ENCODE measurements at places on chromosomes 2 and 18.

GRCh38 chr2:60693551-60693950, 62.5 kb upstream of the PAPOLG start:
- no peak for DNase-seq

GRCh38 chr2:16716944-16717343, 51.3 kb upstream of the CYRIA start:
- no peak for DNase-seq

DNA sequence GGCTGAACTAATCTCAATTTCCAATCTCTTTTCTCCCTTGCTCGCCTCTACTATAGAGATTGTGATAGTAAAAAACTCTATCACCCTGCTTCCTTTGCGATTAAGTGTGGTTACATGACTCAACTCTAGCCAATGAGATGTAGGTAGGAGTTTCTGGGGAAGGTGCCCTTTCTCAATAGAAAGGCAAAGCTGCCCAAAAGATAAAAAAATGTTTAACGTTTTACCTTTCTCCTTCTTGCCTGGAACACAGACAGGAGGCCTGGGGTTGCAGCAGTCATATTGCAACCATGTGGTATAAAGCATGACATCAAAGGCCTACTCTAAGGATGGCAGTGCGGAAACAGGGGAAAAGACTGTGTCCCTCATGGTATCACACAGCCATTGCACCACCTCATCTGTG, 31.5 kb downstream of the TMEM37 start:
- no peak for DNase-seq

GRCh38 chr18:31192086-31192776, 29.6 kb upstream of the DSC1 start:
- no peak for DNase-seq

DNA sequence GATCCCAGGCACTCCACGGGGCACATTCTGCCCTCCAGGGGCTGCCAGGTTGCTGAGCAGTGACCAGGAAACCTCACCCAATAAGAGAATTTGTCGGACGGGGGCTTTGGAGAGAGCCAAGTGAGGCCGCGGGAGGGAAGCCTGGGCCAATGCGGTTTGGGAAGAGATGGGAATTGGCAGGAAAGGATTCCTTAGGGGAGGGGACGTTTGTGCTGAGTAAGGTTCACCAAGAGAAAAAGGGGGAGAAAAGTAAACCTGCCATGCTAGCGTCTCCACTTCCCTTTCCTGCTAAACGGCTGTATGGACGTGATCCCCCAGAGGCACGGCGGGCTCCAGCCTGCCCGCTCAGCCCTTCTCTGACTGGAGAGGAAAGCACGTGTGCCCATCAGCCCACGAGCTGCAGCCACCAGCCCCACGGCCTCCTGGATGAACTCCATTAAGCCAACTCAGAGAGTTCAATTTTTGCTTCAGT, 194.4 kb upstream of the ID2 start:
- no peak for DNase-seq

DNA sequence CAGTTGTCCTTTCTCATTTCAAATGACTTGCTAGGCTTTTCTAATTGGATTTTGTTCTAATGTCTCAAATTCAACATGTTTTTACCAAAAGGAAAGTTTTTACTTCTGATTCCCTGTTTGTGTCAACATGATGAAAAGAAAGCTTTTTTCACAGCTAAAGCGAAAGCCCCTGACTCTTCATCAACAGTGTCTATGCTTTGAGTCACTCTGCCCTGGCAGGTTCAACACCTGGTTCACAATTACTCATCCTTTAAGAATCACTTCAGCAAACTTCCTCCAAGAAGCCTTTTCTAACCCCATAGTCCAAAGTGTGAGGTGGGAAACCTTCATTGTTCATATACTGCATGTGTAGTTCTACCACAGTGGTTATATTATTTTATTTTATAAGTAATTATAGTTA, 7.6 kb upstream of the DSG2 start:
- no peak for DNase-seq
